ENCODE measurements at places on chromosomes 2 and 18.

DNA sequence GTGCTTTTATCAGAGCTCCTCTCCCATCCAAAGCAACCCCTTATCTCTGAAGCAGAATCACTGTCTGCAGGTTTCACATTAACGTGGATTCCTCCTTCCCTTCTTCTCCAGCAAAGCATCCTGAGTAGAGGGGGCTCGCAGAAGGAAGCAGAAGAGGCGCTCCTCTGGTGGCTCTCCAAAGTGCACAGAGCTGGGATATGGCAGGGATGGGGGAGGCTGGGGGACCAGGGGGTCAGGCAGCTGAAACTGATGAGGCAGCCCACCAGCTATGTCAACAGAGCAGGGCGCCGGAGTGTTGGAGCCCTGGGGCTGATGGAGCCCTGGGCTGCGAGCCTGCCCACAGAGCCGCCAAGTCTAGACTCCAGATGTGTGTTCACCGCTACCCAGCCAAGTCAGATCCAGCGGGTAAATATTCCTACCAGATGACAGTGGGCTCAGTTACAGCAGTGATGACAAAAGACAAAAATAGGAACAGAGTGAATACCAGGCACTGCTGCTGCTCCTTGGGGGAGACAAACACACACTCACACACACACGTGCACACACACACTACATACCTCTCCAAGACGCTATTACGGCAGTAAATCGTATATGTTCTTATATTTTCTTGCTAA is 678.3 kb upstream of the ID2 start:
- peak; percentile 86 for DNase-seq

DNA sequence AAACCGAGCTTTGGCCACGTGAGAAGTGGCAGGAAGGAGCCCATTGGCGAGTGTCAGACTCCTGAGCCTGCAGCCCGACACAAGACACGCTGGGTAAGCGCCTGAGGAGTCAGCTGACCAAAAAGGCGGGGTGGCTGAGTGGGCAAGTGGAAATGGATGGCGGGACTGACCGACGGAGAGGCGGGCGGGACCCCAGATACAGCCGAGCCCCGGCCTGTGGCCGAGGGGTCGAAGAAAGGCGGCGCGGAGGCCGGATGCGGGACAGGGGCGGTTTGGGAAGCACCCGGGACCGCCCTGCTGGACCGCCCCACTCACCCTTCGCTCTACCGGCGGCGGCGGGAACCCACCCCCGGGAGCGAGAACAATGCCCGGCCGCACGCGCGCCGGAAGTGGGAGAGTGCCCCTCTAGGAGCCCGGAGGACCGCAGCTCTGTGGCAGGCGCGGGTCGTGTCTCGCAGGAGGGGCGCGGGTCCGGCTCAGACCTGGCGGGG is 22.8 kb downstream of the ZSCAN30 start:
- peak; percentile 91 for DNase-seq

DNA sequence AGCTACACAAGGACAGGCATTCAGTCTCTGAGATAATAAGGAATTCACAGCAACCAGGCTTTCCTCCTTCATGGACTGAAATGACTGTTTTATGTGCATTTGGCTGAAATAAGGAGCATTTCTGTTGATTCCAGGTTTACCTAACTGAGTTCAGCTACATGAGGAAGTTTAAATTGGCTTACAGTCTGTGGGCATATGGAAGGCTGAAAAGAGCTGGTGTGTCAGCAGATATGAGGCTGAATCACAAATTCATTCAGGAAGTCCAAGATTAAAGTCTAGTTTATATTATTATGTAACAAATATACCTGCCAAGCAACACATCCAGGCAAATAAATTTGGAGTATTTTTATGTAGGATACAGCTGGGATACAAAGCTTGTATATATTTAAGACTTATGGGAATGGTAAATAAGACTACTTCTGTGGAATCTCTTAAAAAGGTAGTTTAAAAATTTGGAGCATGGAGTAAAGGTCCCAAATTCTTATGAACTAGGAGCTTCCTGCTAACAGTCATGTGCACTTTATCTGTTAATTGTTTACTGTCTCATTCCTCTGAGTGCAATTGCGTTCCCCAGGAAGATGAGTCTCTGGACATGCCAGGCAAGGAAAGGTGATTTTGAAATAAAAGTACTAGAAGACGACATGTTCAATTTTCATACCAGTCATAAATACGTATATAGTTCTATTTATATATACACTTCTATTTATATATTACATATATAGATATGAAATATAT is 53.0 kb downstream of the ZC3H8 start:
- DNase-seq = no peak

DNA sequence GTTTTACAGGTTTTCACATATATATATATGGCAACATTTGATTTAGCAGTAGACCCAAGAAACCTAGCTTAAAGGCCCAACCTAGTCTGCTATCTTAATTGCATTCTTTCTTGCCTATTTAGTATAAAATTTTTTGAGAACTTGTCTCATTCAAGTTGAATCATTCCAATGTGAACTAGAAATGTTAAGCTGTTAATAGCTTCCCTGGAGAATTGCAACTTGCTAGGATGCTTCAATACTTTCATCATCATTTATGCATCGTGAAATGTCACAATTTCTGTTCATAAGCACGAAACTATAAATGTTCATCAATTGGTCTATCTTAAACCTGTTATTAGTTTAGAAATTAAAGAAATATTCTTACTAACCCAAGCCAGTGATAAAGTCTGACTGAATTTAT is 217.6 kb downstream of the BABAM2 start:
- no peak for DNase-seq

Measured in suprapubic skin (tissue), 4 donors.